NCI-H146 (cell line): ENCODE measurements at places on chromosomes 6 and 20.

GRCh38 chr6:33783781-33784520, 5.0 kb downstream of the LEMD2 start:
- DNase-seq, result no peak

- no peak for DNase-seq
Measured at GRCh38 chr6:158643836-158644230, 710 bp downstream of the DYNLT1 start.

GRCh38 chr20:23152308-23152892, 66.3 kb upstream of the CD93 start:
- DNase-seq, result no peak

GRCh38 chr6:144149558-144149893, 791 bp upstream of the STX11 start:
- DNase-seq, result no peak

DNA sequence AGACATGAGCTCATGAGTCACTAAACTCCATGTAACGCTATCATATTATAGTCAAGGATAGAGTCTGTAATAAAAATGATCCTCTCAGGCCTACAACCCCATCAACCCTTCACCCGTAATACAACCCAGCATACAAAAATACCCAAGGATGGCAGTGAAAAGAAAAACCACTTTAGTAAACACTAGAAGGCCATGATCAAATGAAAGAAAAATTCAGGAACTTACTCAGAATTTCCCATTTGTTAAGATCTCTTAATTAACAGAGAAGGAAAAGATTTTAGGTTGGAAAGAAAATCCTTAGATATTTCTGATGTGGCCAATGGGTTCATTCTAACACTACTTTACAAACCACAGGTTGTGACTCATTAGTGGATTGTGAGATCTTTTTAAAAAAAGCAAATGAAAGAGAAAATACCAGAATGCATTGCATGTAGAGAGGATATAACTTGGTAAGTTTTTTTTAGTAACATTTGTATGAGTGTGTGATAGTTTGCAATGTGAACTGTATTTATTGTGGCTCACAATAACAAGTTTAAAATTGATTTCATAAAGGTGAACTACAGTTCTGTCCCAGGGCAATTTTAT, 8.0 kb upstream of the UBE2J1 start:
- DNase-seq, result no peak

DNA sequence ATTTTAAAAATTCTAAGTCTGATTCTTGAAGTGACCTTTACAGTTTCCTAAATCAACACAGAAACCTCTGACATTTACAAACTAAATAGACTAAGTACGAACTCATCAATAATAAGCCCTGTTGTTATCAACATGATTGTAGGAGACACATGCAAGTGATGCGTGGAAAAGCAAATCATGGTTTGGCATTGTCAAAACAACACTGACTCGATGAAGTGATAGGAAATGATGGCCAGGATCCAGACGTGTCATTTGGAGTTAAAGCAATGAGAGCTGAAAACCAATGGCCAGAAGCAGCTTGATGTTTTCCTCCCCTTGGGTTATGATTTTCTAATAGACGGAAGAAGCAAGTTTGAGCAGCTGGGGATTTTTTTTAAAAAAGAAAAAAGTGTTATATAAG, 117.4 kb upstream of the FAM184A start:
- no peak for DNase-seq
